ENCODE measurements at places on chromosomes 4 and X.

DNA sequence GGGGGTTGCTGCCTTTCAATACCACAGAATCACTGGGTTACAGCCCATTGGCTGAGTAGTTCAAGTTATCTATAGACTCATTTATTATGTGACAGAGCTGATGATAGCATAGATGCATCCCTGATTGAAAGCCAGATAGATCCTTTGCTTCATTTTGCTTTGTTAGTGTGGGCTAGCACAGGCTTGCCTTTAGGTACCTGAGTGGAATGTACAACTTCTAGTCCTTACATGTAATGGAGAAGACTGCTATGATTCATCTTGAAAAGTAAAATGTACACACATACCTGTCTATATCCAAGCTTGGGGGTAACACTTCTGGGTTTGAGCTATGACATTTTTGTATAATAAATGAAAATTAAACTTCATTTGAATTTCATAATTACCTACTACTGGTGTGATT, 226.0 kb upstream of the FTHL17 start:
- no peak for DNase-seq

- no peak for DNase-seq
These were observed 255.6 kb upstream of the JADE1 start for GRCh38 chr4:128553686-128554515.

DNA sequence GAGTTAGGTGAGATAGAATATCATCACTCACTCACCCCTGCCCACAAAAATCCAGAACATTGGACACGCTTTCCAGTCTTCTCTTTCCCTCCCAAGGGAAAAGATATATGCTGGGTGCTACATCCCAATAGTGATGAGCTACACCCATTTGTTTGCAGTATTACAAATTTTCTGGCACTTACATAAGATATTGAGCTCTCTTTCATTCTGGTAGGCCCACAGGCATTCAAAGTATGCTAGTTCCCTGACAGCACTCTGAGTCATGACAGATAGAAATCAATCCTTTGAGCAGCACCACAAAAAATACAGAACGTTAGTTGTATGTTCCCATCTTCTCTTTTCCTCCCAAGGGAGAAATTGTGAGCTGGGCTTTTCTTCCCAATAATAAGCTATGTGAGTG, 477.6 kb upstream of the GRID2 start:
- DNase-seq: no peak

- no peak for DNase-seq
These were observed 38.3 kb downstream of the PF4 start for GRCh38 chr4:73943555-73943954.

GRCh38 chrX:103464774-103465117, 54.5 kb downstream of the RAB40A start:
- DNase-seq: peak; percentile 37

DNA sequence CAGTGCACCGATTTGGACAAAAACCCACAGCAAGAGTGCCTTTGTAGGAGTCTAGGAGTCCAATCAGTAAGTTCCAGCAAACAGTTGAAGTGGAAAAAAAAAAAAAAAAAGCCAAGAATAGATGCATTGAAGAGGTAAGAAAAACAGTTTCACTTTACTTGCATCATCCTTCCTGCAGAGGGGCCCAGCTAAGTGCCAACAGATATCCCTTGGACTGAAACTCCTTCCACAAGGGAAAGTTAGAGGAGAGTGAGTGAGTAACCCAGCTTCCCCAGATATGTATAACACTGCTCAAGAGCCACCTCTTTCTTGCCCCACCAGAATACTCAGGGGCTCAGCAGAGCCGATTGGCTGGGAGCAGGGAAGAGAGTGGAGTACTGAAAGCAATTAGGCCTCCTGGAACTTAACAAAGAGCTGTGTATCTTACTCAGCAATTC, 617.7 kb upstream of the SMIM31 start:
- no peak for DNase-seq

DNA sequence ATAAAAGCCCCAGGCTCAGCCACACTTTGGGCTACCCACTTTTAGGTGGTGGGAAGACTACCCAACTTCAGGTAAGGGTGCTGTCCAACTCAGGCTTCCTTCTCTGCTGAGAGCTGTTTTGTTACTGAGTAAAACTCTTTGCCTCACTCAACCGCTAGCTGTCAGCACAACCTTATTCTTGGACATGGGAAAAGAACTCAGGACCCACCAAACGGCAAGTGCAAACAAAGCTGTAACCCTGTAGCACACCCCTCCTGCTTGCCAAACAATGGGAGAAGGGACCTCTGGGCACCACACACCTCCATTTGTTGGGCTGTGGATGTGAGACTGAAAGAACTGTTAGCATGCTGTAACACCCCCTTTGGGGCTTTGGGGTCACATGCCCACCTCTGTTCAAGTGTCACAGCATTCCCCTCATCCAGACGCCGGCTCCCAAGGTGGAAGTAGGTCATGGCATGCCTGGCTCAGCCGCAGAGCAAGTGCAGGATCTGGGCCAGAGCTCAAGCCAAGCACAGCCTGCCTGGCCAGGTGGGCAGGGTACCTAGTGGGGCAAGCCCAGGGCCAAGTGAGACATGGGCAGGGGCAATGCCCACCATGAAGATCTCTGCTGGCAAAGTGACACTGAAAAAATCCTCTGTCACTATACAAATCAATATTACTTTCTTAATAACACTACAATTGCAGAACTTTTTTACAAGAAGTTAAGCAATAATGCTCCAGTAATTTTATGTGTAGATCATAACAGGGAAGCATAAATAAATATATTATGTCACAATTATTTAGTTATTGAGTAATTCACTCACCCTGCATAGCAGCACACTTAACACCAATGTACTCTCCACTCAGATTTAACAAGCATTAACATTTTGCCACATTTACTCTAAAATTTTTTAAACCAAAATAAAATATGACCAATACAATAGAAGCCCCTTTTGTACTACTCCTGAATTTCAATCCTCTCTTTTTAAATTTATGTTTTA, 107.2 kb downstream of the TBCK start:
- no peak for DNase-seq

DNA sequence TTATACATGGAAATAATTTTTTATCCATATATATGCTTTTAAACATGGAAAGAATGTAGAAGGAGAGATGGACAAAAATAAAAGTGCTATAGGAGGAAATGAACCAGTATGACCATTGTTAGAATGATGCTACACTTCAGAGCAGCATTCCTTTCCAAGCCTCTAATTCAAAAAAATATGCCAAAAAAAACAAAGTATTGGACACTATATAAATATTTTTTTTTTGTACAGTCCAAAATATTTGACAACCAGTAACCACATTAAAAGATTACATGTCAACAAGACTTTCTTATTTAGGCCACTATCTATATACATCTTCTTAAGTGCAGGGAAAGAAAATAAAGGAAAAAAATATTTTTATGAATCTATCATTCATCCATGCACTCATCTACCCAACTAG, 198.6 kb downstream of the LRBA start:
- no peak for DNase-seq

- DNase-seq: no peak
These were observed 1.8 kb upstream of the MID1 start for GRCh38 chrX:10622197-10622596.
